ENCODE measurements at places on chromosomes 6 and 20.

DNA sequence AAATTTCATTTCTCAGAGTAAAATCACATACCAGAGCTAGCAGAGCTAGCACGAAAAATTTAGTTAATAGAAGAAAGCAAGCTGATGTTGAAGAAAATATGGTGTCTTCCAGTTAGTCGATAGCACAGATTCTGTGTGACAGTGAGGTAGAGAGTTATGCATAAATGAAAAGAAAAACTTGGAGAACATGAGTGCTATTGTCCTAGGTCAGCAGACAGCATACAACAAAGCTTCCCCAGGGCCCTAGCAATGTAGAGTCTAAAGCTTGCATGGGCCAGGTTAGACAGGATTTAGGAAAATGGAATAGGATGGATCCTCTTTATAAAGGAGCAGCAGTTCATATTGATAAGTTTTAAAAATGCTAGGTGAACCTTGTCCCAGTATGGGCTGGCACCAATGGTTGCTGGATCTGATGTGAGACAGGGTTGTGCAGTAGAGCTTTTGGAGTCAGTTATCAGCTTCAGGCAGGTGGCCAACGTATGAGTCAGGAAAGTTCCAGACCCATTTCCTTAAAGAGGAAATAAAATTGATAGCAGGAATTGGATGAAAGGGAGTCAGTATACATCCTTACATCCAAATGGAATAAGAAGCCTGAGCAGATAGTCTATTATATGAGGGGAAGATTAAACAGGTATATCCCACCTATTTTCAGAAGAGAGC is 277.2 kb downstream of the FRK start:
- no peak for DNase-seq

GRCh38 chr20:5748246-5748645 is 2.0 kb upstream of the SHLD1 start:
- DNase-seq: no peak

GRCh38 chr6:89792881-89793280 is 26.7 kb downstream of the MDN1 start:
- no peak for DNase-seq

- no peak for DNase-seq
Measured at GRCh38 chr20:14259689-14260088, 77.7 kb downstream of the FLRT3 start.

DNA sequence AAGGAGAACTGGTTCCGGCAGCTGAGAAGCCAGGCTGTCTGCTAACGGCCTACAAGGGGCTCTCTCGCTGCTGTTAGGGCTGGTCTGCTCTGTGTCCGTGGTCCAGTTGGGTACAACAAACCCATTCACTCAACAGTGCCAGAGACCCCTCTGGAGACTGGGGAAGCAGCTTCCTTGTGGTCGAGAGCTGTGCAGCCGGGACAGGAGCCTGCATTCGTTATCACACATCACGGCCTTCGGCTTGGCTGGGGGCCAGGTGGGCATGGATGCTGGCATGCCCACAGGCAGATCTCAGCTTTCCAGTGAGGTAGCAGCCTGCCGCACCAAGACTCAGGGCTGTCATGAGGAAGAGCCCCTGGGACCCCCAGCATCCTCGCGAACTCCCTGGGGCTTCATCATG is 124.7 kb downstream of the PREX1 start:
- no peak for DNase-seq

DNA sequence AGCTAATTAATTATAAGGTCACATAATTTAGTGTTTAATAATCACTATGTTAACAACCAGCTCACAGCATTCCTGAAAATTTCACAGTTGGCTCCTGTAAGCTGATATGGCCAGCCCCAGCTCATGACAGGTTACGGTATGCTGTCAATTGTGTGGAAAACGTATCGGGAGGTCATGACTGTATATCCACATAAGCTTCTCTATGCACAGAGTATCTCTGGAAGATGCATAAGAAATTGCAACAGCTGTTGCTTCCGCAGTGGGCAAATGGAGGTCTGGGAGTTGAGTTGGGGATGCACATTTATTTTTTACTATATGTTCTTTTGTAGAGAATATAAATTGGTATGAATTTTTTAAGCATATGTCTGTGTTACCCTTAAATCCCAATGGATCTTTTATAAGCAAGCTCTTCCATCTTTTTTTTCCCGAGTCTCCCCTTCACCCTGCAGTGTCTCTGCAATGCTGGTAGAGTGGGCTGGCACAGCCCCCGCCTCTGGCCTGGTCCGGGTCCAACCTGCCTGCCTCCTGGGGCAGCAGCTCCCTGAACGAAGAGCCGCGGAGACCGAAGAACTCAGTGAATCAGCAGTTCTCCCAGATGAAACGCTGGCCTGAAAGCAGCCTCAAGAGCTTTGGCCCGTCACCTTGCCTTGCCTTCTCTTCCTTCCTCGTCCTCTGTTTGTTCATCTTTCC is 139.9 kb upstream of the CDYL start:
- no peak for DNase-seq

GRCh38 chr6:165231177-165231576 is 78.2 kb downstream of the C6orf118 start:
- DNase-seq: no peak

- DNase-seq: no peak
Measured at GRCh38 chr20:4912380-4913142, 88.7 kb downstream of the SLC23A2 start.

DNA sequence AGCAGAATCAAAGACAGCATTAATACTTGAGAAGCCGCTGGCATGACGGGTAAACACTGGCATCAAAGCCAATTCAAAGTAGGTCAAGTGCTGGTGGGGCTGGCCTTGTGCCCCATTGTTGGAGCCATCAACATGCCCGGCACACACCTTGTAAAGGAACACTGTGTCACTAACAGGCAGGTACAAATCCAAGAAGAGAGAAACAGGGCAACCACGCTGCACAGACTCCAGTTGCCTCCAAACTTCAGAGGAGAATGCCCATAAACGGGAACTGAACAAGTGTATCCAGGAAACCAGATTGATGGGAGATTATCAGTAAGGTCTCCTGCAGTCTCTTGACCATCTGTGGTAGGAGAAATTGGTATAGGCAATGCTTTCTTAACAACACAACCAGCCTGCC is 127.0 kb upstream of the STXBP5 start:
- DNase-seq: no peak

- no peak for DNase-seq
Measured at GRCh38 chr20:9838035-9838377, 870 bp downstream of the PAK5 start.

DNA sequence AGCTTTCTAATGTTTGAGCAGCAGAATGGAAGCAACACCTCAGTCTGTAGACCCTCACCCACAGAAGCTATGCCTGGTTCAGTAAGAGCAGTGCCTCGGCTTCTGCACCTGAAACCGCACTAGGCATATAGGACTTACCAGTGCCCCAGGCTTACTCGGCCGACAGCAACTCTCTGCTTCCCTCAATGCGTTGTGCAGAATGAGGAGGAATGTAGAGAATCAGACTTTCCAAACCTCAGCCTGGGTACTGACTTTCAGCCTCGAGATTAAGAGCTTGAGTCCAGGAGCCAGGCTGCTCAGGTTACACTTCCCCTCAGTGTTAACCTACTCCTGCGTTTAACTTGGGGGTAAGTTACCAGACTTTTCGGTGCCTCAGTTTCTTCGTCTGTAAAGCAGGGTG is 8.6 kb downstream of the EYA2 start:
- DNase-seq: no peak

- DNase-seq: no peak
Measured at GRCh38 chr20:63461104-63461763, 11.2 kb downstream of the KCNQ2 start.

GRCh38 chr6:43940071-43940392 is 170.0 kb downstream of the VEGFA start:
- DNase-seq: no peak

All from CD4-positive, alpha-beta T cell treated with Interferon gamma for 1 hour (primary cell).